ENCODE measurements at places on chromosomes 5 and 9.

DNA sequence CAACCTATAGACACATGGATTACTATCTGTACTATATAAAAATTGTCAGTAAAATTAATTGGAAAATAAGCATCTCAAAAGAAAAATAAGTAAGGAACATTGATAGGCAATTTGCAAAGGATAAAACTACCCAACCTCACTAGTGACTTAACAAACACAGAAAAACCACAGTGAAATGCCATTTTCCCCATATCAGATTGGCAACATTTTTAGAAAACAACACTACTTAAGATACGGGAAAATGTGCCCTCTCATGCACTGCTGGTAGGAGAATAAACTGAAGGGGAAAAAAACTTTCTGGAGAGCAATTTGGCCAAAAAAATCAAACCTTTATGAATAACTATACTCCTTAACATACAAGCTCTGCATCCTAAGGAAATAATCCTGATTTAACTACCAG lies 254.0 kb downstream of the DEPDC1B start:
- DNase-seq = no peak

GRCh38 chr9:130305381-130305780 lies 39.8 kb downstream of the HMCN2 start:
- DNase-seq = peak; percentile 50

- DNase-seq = no peak
Observed at GRCh38 chr5:175246242-175246888, 197.6 kb downstream of the DRD1 start.

DNA sequence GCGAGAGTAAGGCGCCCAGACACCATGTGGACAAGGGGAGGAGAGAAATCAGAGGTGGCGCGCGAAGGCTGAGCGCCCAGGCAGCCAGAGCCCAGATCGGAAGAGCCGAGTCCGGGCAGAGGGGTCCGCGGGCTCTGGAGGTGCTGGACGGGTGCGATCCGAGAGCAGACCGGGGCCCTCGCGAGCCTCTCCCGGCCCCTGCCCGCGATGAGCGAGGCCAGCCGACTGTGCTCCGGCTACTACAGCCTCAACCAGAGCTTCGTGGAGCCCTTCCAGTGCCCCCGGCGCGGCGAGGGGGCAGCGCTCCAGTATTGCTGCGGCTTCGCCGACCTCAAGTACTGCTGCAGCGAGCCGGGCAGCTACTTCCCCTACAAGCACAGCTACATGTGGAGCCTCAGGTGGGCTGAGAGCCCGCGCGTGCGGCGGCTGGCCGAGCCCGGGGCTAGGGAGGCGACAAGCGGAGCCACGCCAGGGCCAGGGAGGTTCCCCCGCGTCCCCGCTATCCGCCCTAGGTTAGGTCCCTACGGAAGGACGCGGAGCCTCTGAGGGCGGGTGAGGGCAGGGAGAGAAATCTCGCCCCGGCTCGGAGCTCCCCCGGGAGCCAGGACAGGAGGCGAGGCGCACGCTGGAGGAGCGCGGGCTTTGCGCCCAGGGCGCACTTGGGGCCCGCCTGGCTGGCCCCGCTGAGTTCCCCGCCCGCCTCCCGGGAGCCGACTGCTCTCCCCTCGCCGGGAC lies at the start of gene SHISAL2B:
Gene SHISAL2B (plus strand): TSS at position 87 of the 735 bp plus-strand sequence. CDS start 121 bp downstream, at position 208.
- no peak for DNase-seq

DNA sequence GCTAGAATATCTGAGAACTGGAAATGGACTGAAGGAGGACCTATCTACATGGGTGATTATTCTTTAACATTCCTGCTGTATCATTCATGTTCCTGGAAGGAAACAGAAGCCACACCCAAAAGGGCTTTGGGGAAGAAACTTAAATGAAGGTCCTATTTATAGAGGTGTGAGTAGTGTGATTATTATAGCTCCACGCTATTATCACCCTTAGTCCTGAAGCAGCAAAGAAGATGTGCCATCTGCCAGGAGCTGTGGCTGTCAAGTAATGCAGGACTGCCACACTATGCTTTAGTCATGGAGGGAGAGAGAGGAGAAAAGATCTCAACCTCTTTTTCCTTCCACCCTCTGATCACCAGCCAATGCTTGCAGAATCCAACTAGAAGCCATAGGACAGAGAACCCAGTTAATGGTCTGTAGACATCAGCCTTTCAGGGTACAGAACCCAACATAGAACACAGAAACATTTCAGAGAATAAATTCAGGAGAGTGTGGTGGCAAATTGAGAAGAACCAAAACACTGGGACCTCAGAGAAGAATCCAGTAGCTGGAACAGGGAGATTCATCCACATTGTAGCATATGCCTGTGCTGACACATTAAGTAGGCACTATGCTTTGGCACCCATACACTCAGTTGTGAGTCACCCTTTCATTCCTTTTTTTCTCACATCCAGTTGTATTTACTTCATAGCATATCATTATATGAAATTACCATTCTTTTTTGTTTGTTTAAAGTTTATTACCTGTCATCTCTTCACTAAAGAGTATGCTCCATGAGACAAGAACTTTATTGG lies 21.0 kb upstream of the RNF180 start:
- no peak for DNase-seq

- no peak for DNase-seq
Observed at GRCh38 chr5:32498484-32498883, 53.9 kb upstream of the ZFR start.

DNA sequence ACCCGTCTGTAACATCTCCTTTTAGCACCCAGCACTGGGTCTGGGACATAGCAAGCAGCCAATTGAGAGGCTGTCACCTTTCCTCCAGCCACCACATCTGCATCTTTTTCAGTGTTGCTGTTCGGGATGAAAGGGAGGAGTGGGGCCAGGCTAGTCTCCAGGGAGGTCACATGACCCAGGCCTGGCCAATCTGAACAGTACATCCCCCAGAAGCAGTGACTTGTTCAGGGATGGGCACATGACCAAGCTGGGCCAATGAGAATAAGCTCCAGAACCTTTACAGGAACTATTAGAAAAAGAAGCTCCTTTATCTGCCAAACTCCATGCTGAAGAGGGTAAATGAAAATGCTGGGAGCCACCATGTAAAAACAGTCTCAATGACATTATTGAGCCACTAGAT lies 359.0 kb downstream of the SLIT3 start:
- DNase-seq = no peak

DNA sequence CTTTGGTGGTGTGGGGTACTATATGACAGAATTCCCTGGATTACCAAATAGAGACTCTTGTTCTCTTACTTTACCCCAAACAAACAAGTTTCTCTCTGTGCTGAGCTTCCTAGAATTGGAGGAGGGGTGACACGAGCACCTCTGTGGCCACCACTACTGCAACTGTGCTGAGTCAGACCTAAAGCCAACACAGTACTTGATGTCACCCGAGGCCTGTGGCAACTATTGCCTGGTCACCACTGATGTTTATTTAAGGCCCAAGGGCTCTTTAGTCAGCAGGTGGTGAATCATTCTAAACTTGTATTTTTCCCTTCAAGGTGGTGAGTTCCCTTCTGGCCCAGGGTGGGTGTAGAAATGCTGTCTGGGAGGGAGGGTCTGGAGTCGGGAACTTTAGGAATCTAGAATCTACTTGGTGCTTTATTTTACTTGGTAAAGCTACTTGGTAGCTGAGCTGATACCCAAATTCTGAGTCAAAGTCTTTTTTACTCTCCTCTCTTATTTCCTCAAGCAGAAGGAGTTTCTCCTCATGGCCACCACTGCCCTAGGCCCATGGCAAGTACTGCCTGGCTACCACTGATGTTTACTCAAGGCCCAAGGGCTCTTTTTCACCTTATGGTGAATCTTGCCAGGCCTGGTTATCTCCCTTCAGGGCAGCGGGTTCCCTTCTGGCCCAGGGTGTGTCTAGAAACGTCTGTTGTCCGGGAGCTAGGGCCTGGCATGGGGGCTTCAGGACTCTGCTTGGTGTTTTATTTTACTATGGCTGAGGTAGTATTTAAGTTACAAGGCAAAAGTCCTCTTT lies 9.8 kb downstream of the LURAP1L start:
- DNase-seq = peak; percentile 91

- peak; percentile 89 for DNase-seq
Observed at GRCh38 chr5:79547429-79547822, 33.5 kb upstream of the HOMER1 start.
